ENCODE measurements at places on chromosomes 12 and 14.

GRCh38 chr12:4449851-4450221, 4.2 kb upstream of the FGF6 start:
- DNase-seq, result no peak
- H3K27ac ChIP-seq, result no peak overlapping the region
- H3K4me1 ChIP-seq, result no peaks in the 10 kb centered on the region
- H3K4me3 ChIP-seq, result no peak overlapping the region

DNA sequence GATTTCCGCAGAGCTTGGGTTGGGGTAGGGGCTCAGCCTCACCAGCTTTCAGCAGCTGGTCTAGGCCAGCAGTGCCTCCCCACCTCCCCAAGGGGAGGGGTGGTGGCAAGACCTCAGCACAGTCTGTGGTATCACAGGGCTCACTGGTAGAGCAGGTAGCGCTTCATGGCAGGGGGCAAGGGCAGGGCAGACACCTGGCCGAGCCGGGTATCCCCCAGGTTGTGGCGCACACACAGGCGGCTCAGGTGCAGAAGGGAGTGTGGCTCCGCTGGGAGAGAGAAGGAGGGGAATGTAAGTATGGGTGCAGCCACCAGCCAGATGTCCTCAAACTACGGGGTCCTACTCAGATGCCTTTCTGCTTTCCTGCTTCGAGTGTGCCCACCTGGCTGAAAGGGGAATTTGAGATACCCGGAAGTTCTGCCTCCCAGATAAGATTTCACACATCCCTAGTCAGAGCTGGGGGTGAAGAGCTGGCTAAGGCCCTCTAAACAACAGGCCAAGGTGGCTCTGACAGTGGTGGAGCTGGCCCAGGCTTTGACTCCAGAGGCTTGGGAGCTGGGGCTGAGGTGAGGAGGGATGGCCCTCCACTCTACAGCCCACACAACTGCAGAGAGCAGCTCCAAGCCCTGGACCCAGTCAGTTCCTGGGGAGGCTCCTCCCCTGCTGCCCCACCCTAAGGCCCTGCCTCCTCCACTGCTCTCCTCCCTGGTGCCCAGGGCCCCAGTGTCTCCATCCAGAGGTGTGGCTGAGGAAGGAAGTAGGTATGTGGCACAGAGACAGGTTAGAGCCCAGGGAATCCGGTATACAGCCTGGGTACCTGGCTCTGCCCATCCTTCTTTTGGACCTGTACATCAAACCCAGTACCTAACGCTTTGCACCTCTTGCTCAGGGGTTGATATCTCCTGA, 1.8 kb downstream of the SPSB2 start:
- H3K36me3 ChIP-seq, result peaks cover 10% of the 10 kb centered on the region
- no peak for DNase-seq
- H3K4me3 ChIP-seq, result peak overlapping the region; percentile 76
- peaks cover 59% of the 10 kb centered on the region for H3K4me1 ChIP-seq

- H3K36me3 ChIP-seq, result peaks cover 3% of the 10 kb centered on the region
- no peak for DNase-seq
- peaks cover 89% of the 10 kb centered on the region for H3K4me1 ChIP-seq
- H3K27ac ChIP-seq, result peak overlapping the region; percentile 81
- no peaks in the 10 kb centered on the region for H3K27me3 ChIP-seq
These were observed 145.9 kb downstream of the ETV6 start for GRCh38 chr12:11795192-11795912.

DNA sequence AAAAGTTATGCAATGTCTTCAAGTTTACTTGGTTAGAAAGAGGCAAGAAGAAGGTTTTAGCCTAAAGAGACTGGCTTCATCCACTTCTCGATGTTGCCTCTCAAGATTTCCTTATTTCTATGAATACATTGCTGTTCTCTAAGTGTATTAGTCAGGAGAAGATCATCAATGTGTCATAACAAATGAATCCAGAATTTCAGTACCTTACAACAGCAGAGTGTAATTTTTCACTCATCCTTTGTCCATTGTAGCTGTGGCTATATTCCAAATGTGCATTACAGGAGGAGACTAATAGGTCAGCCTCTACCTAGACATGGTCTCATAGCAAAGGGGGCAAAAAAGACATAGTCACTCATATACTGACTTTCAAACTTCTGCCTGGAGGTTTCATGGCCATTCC, 579.1 kb downstream of the PRKD1 start:
- H3K36me3 ChIP-seq, result no peaks in the 10 kb centered on the region
- H3K4me1 ChIP-seq, result no peaks in the 10 kb centered on the region
- no peak for DNase-seq
- no peak overlapping the region for H3K27ac ChIP-seq
- H3K4me3 ChIP-seq, result no peak overlapping the region

GRCh38 chr14:88247228-88247627, 75.8 kb downstream of the KCNK10 start:
- no peak for DNase-seq
- H3K27me3 ChIP-seq, result no peaks in the 10 kb centered on the region
